ENCODE measurements at places on chromosomes 6 and 20. TPM values are rescaled to one million over a fixed set of nuclear protein-coding genes. Genes with fewer than 3 reads are reported as not detected.

JPH2 gene
- total RNA-seq, result 63.3 TPM

TTLL9 gene
- 0.19 TPM for total RNA-seq

NNAT gene
- not detected for total RNA-seq

STMND1 gene
- total RNA-seq, result not detected

SOX4 gene
- 25.2 TPM for total RNA-seq

ADGRB3 gene
- total RNA-seq, result 5.4 TPM

TMEM217 gene
- total RNA-seq, result 2.7 TPM

SIRPD gene
- total RNA-seq, result 0.30 TPM

RPP21 gene
- 26.7 TPM for total RNA-seq

C4A gene
- total RNA-seq, result 146 TPM

MUCL3 gene
- not detected for total RNA-seq

ATG5 gene
- 30.3 TPM for total RNA-seq

CST7 gene
- total RNA-seq, result 4.6 TPM

MOXD1 gene
- 1.0 TPM for total RNA-seq

ECT2L gene
- 0.19 TPM for total RNA-seq

PI16 gene
- total RNA-seq, result 383 TPM

SYTL3 gene
- total RNA-seq, result 3.9 TPM

ARFGEF2 gene
- total RNA-seq, result 29.0 TPM

CPXM1 gene
- total RNA-seq, result 3.4 TPM

MAP3K7 gene
- 24.8 TPM for total RNA-seq

XKR7 gene
- not detected for total RNA-seq

THBD gene
- 54.0 TPM for total RNA-seq

SLC17A3 gene
- not detected for total RNA-seq

ZNF391 gene
- total RNA-seq, result 4.5 TPM

MRAP2 gene
- total RNA-seq, result 74.4 TPM

SAMHD1 gene
- total RNA-seq, result 127 TPM

SLC22A1 gene
- total RNA-seq, result 2.5 TPM

PERP gene
- 16.9 TPM for total RNA-seq

TCP11 gene
- total RNA-seq, result not detected
